ENCODE measurements at places on chromosomes 16 and 17. TPM values are rescaled to one million over a fixed set of nuclear protein-coding genes. Genes with fewer than 3 reads are reported as not detected.

GRCh38 chr17:77846531-77847085 lies 111.9 kb upstream of the TNRC6C start:
- H3K27ac ChIP-seq: peak overlapping the region; percentile 8
- peak; percentile 18 for DNase-seq
- no peaks in the 10 kb centered on the region for H3K27me3 ChIP-seq

DNA sequence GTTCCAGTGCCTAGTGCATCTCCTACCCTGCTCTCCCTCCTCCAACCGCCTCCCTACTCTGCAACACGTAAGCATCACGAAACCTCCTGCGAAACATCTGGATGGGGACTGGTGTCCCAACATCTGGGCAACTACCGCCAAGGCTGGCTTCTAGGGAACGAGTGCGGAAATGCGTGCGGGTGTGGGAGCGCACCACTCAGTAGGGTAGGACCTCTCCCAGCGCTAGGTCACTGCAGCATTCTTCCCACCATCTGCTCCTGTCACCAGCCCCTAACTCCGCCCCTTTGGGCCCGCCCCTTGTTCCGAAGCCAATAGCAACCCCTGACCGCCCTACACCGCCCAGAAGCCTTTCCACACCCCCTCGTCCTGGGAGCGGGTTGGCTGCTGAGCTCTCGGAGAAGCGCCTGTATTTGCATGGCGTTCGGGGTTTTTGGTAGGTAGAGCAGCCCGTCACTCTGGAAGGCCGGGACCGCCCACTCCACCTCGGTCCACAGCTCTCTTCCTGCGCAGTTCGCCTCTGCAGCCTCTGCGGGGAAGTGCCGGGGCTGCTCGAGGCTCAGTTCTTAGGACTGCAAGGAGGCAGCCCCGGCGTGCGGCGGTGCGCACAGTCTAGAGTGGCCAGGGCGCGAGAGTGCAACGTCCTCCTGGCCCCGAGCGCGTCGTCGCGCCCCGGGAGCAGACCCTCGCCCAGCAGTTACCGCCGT lies at the start of gene HS3ST3B1:
HS3ST3B1 (plus strand) TSS at position 507 of the 704 bp plus-strand sequence. CDS start 438 bp downstream, outside the sequence.
- DNase-seq: peak; percentile 99
- H3K36me3 ChIP-seq: no peaks in the 10 kb centered on the region
- peaks cover 16% of the 10 kb centered on the region for H3K27me3 ChIP-seq
- peak within 1 kb of the TSS; percentile 61 for H3K27ac ChIP-seq
- peak within 1 kb of the TSS; percentile 96 for H3K4me3 ChIP-seq

The GPRC5B gene
- not detected for total RNA-seq

The ITGAX gene
- 4.6 TPM for total RNA-seq

DNA sequence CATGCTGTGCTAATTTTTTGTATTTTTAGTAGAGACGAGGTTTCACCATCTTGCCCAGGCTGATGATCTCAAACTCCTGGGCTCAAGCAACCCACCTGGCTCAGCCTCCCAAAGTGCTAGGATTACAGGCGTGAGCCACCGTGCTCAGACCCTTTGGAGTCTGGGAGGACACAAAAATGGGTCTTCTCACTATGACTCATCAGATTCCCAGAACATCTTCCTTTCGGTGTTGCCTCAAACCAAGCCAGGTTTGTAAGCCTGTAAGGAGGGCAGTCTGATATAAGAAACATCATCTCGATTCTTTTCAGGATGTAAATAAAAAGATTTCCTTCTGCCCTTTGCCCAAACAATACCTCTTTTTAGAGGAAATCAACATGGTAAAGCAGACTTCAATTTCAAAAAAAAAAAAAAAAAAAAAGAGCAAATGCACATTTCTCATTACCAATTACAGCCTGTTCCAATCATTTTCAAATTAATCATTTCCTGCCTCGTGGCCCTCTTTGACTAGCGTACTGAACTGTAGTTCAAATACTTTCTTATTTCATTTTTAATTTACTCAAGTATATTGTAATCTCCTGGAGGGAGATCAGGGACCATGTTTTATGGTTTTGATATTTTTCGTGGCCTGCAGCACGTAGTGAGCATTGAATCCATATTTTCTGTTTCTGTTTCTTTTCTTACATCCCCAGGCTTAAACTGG lies 409.6 kb downstream of the GRIN2A start:
- DNase-seq: no peak
- H3K4me3 ChIP-seq: no peak overlapping the region
- no peak overlapping the region for H3K27ac ChIP-seq
- no peaks in the 10 kb centered on the region for H3K4me1 ChIP-seq
- H3K27me3 ChIP-seq: no peaks in the 10 kb centered on the region
- no peaks in the 10 kb centered on the region for H3K36me3 ChIP-seq

GRCh38 chr17:75910699-75911098 lies 6.0 kb upstream of the MRPL38 start:
- DNase-seq: no peak
- no peak overlapping the region for H3K27ac ChIP-seq
- no peaks in the 10 kb centered on the region for H3K36me3 ChIP-seq
- no peaks in the 10 kb centered on the region for H3K27me3 ChIP-seq

DNA sequence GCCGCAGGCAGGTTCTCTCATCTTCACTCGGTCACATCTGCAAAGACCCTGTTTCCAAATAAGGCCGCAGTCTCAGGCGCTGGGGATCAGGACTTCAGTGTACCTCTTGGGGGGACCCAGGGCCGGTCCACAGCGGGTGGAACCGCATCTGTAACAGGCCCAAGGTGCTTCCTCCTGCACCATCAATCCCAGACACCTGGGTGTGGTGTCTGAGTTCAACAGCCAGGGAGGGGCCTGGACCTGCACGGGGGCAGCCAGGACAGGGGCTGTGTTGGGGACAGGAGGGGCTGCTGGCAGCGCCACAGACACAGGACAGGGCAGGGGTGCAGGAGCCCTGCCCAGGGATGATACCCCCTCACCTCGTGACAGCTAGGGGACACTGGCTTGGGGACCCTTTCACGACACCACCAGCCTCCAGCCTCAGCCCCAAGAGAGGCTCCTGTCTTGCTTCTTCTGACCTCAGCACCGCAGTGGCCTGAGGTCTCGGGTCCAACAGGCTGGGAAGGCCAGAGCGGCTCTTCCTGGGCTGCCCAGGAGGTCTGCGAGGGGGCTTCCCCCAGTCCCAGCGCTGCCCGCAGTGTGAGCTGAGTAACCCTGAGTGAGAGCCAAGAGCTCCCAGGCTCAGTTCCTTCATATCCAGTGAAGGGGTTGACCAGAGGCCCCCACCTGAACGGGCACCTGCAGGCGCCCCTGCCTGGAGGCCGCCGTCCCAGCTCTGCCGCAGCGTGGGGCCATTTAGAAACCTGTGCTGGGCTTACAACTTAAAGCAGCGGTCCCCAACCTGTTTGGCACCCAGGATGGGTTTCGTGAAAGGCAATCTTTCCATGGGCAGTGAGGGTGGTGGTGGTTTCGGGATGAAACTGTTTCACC lies 30.7 kb upstream of the BAHCC1 start:
- no peak overlapping the region for H3K4me3 ChIP-seq
- H3K27me3 ChIP-seq: no peaks in the 10 kb centered on the region
- H3K27ac ChIP-seq: no peak overlapping the region
- no peaks in the 10 kb centered on the region for H3K36me3 ChIP-seq

GRCh38 chr16:75460446-75460845 lies 4.0 kb downstream of the TMEM170A start:
- H3K27ac ChIP-seq: no peak overlapping the region
- no peak for DNase-seq
- peaks cover 53% of the 10 kb centered on the region for H3K4me1 ChIP-seq
- no peaks in the 10 kb centered on the region for H3K36me3 ChIP-seq
- no peaks in the 10 kb centered on the region for H3K27me3 ChIP-seq

DNA sequence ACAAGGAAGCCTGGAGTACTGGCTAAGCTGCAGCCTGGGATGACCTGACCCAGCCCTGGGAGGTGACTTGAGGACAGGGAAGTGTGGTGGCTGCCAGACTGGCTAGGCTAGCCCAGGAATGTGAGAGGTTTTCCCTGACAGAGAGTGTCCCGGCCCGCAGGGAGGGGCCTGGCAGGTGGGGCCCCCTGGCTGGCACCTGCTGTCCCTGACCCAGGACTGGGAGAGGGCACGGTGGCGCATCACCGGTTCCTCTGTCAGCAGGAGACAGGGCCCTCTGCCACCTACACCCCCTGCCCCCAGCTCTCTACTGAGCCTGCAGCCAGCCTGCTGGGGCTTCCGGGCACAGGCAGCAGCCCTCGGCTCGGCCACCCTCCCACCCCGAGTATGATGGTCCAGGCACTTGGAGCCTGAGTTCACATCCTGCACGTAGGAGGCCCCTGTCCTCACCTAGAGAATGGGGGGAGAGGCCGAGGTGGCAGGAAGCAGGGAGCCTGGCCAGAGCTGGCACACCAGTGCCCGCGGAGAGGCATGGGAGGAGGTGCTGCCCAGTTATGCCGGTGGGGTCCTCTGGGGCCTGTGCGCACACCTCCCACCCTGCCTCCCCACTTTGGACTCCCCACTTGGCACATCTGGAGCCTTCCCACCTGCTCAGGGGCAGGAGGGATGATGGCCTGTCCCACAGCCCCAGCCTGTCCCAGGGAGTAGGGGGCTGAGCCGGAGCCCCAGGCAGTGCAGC lies 528 bp downstream of the PRSS27 start:
- no peaks in the 10 kb centered on the region for H3K36me3 ChIP-seq
- H3K4me3 ChIP-seq: no peak overlapping the region
- no peak overlapping the region for H3K27ac ChIP-seq
- DNase-seq: no peak
- peaks cover 9% of the 10 kb centered on the region for H3K4me1 ChIP-seq
- H3K27me3 ChIP-seq: no peaks in the 10 kb centered on the region

- no peaks in the 10 kb centered on the region for H3K27me3 ChIP-seq
- no peaks in the 10 kb centered on the region for H3K4me1 ChIP-seq
- H3K4me3 ChIP-seq: no peak overlapping the region
Observed at GRCh38 chr17:65688307-65688706, 126.9 kb upstream of the AXIN2 start.

- no peak overlapping the region for H3K4me3 ChIP-seq
- no peaks in the 10 kb centered on the region for H3K4me1 ChIP-seq
- H3K27ac ChIP-seq: no peak overlapping the region
Observed at GRCh38 chr17:58913552-58913951, 157.9 kb downstream of the PPM1E start.

The EIF1 gene
- total RNA-seq: 839 TPM

The ABCC6 gene
- not detected for total RNA-seq

- H3K4me3 ChIP-seq: no peak overlapping the region
- peaks cover 20% of the 10 kb centered on the region for H3K4me1 ChIP-seq
- no peaks in the 10 kb centered on the region for H3K27me3 ChIP-seq
- H3K27ac ChIP-seq: no peak overlapping the region
- no peak for DNase-seq
- H3K36me3 ChIP-seq: no peaks in the 10 kb centered on the region
Observed at GRCh38 chr16:396199-396598, 800 bp upstream of the NME4 start.

DNA sequence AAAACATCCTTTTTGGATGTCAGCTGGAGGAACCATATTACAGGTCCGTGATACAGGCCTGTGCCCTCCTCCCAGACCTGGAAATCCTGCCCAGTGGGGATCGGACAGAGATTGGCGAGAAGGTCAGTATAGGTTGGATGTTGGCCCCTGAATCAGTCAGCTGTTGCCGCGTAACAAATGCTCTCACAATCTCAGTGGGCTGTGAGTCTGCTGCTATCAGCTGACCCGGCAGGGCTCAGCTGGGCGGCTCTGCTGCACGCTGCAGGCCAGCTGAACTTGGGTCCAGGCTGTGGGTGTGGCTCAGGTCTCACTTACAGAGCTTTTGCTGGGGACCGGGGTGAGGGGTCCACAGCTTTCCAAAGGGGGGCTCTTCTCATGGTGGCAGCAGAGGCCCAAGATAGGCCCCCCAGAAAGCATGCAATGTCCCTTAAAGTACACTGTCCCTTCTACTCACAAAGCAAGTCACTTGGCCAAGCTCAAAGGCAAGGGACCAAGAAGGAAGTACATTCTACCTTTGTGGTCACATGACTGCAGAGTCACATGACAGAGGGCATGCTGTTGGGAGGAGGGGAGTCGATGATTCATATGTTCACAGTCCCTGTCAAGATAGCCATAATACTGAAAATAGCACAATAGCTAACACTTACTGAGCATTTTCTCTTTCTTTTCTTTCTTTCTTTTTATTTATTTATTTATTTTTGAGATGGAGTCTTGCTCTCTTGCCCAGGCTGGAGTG lies 134.2 kb downstream of the ABCC1 start:
- H3K36me3 ChIP-seq: peaks cover 53% of the 10 kb centered on the region
- no peaks in the 10 kb centered on the region for H3K4me1 ChIP-seq
- H3K4me3 ChIP-seq: no peak overlapping the region
- H3K27ac ChIP-seq: no peak overlapping the region
- H3K27me3 ChIP-seq: no peaks in the 10 kb centered on the region
- no peak for DNase-seq

The STAT5B gene
- 244 TPM for total RNA-seq

The FAM83G gene
- 13.8 TPM for total RNA-seq

DNA sequence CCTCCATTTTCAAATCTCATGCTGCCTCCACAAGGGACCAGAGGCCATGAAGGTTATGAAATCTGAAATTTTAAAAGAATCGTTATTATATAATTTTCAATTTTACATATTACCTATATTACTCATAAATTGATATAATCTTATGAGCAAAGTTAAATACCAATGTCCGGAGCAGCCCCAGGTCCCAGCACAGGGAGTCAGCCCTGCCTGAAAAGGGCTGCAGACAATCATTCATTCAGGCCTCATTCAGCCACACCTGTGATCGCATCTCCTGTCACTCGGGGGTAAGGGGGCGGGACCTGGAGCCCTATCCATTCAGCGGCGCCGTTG lies 172.5 kb downstream of the AHSP start:
- peak overlapping the region; percentile 70 for H3K4me3 ChIP-seq
- no peaks in the 10 kb centered on the region for H3K27me3 ChIP-seq
- no peak for DNase-seq
- H3K27ac ChIP-seq: peak overlapping the region; percentile 94
- peaks cover 20% of the 10 kb centered on the region for H3K36me3 ChIP-seq

- DNase-seq: no peak
- H3K4me3 ChIP-seq: peak overlapping the region; percentile 4
- H3K27ac ChIP-seq: peak overlapping the region; percentile 45
- no peaks in the 10 kb centered on the region for H3K36me3 ChIP-seq
- H3K4me1 ChIP-seq: peaks cover 73% of the 10 kb centered on the region
Observed at GRCh38 chr16:84614623-84614967, 3.3 kb downstream of the COTL1 start.

DNA sequence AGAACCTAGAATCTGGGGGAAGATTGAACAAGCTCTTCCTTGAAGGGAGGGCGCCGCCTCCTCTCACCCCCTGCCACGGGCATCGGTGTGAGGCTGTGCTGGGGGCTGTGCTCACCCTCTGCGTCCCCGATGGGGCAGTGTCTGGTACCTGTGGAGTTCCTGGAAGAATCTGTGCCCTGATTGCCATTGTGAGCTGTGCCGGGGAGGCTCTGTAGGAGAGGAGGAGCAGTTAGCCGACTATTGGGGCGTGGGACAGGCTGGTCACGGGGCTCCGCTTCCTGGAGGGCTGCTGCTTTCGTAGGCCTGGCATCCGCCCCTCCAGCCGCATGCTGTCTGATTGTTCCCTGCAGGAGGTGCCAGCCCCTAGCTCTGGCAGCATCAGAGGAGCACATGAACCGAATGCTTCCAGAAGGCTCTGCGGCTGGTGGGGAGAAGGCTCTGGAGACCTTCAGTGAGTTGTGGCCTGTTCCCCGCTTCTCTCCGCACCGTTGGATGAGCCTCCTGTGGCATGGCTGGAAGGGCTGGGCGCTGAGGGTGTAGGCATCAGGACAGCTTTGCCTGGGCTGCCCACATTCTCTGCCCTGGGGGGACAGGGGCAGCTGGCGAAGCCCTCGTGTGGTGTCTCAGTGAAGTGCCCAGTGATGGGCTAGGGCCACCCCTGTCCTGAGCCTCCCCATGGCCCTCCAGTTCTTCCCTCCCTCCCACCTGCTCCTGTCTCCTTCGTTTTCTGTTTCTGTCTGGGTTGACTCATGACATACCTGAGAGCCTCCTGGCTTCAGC lies 86.9 kb downstream of the SEC14L1 start:
- no peak overlapping the region for H3K4me3 ChIP-seq
- H3K4me1 ChIP-seq: no peaks in the 10 kb centered on the region
- no peaks in the 10 kb centered on the region for H3K27me3 ChIP-seq
- no peak for DNase-seq
- H3K27ac ChIP-seq: no peak overlapping the region
- no peaks in the 10 kb centered on the region for H3K36me3 ChIP-seq
